Renal cortical epithelial cell (primary cell): ENCODE measurements at places on chromosomes 12 and 14. TPM values are rescaled to one million over a fixed set of nuclear protein-coding genes. Genes with fewer than 3 reads are reported as not detected.

Gene ZNF219
- total RNA-seq = 6.6 and 14.9 TPM in 2 replicates

- DNase-seq = peak; percentile 21
These were observed 830 bp downstream of the PPP4R3A start for GRCh38 chr14:91509083-91509877.

GRCh38 chr14:96581026-96581425 is 78.8 kb downstream of the PAPOLA start:
- no peak for DNase-seq

- no peak for DNase-seq
These were observed 107.4 kb downstream of the VCPKMT start for GRCh38 chr14:50008974-50009373.

Gene CCDC88C
- 8.2 and 13.4 TPM in 2 replicates for total RNA-seq

DNA sequence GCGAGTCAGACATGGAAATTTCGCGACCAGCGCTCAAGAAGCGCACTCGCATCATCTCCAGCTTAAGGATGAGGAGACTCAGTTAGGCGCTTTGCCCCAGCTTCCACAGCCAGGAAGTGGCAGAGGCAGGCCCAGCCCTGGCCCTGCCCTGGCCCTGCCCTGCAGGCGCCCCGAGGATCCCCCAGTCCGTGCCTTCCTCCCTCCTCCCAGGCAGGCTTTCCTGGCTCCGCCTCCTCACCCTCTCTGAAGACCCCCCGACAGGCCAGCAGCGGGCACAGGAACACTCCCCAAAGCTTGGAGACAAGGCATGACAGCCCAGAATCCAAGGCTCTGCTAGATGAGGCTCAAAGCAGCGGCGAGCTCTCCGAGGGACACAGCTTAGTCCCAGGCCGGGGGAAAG is 25.1 kb downstream of the UBR7 start:
- no peak for DNase-seq

GRCh38 chr12:102755266-102755665 is 161.8 kb downstream of the PAH start:
- DNase-seq = no peak

Gene NOVA1
- 0.87 and 2.3 TPM in 2 replicates for total RNA-seq
